Activated CD4-positive, alpha-beta T cell treated with anti-CD3 and anti-CD28 coated beads, Interleukin-2, amount 50 U/mL, for 48 hours (primary cell): ENCODE measurements at places on chromosomes 6 and 20.

- DNase-seq, result no peak
Measured at GRCh38 chr6:167770291-167770955, 56.3 kb upstream of the AFDN start.

DNA sequence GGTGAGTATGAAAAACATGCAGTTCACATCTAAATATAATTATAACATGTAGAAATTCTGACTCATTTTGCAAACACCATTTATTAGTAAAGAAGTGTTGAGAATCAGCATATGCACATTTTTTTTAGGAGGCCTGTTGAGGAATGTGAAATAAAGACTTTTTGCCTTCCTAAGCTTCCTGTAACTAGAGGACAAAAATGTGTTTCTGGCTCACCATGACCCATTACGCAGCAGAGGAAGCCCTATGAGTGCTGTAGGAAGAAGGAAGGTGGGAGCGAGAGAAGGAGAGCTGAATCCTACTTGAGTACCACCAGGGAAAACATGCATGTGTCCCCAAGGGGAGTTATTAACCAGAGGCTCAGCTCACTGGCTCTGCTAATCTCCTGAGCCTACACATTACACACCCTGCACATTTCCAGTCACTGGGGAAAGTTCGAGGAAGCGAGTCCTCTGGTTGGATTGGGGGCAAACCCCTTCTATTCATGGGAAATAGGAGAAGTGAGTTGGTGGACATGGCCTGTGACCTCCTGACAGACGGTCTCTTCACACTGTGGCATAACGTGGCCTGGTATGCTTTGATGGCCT lies 540.5 kb upstream of the JAG1 start:
- no peak for DNase-seq

GRCh38 chr6:28206928-28207509 lies 18.1 kb upstream of the ZSCAN9 start:
- no peak for DNase-seq

GRCh38 chr6:108619431-108620197 lies 58.9 kb downstream of the FOXO3 start:
- no peak for DNase-seq

DNA sequence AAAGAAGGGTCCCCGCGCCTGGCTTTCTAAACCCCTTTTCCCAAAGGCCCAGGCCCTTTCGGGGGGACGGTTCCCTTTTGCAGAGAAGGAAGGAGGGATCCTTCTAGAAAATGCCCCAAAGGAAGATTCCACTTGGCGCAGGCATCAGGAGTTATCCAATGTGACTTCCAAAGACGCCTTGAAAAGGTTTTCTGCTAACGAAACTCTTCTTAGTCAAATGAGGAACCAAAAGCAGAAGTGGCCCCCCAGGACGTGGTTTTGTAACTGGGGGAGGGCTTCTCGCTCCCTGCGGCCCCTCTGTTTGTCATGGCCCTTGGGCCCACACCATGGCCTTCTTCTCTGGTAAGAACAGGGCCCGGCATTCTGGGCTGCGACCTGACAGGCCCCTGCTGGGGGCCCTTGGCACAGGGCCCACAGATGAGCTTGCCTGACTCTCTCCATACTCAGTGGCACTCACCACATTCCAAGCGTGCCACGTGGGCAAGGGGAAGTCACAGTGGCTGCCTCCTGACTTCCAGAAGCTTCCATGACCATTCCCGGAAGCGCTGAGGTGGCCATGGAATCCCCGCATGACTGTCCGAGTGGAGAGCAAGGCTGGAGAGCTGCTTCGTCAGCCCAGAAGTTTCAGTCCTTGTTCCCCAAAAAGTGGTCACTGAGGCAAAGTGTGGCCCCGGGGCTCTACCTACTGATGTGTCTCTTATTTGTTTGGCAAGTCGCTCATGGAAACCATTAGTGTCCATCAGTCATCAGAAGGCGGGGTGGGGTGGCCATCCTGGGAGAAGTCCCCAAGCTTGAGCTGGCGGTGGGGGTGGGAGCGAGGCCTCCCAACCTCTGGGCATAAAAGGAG lies 834 bp upstream of the CTSZ start:
- DNase-seq, result no peak

GRCh38 chr6:72216222-72217068 lies 330.1 kb downstream of the RIMS1 start:
- DNase-seq, result no peak
